ENCODE measurements at places on chromosomes 4 and X.
A peak's percentile ranks its signal among the peaks of the same experiment; 100 is the strongest.

DNA sequence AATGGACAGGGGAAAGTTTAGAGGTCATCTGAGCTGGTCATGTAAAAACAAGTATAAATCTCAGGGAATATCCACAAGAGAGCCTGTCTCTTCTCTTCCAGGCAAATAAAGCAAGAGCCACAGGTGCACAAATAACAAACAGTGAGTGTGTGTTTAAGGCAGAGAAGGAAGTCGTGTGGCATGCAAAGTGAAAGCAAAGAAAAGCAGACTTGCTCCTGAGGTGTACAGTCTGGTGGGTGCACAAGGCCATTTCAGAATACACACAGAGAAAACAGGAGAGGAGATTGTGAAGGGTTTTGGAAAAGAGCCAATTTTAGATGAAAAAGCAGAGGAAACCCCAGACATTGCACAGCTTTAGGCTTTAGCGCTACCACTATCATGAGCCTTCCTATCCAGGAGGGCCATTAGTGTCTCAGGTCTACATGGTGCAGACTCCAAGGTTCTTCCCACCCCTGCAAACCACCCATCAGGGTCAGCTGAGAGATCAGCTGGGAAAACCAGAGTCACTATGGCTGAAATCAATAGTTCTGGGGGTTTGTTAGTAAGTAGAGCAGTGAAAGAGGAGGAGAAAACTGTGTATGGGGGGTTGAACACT is 355.8 kb downstream of the KLHL4 start:
- H3K4me1 ChIP-seq = no peaks in the 10 kb centered on the region
- no peaks in the 10 kb centered on the region for H3K36me3 ChIP-seq
- no peak overlapping the region for H3K4me3 ChIP-seq
- H3K27ac ChIP-seq = peak overlapping the region; percentile 16

DNA sequence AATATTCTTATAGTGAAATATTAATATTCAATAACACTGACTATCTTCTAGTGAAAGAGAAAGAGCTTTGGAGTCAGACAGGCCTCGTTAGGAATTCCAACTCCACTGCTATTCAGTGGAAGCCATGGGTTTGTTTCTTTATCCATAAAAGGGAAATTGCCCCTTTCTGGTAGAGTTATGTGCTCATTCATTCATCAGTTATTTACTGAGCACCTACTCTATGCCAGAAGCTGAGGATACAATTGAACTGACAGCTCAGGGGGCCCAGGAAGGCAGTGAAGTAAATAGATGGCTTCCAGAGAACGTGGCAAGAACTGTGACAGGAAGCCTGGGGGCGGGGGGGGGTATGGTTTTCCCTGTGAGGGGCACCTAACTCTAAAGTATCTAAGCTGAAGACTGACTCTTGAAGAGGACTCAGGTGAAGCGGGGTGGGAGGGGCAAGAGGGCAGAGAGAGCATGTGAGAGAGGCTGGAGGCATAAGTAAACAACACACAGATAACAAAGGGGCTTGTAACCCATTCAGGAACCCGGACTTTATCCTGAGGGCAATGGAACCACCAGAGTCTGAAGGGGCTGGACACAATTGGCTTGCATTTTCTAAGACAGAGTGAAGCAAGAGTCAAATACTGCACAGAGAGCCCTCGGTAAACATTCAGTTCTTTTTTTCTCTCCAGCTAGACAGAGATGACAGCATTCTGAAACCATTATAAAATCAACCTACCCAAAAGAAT is 20.3 kb downstream of the ANXA5 start:
- H3K4me1 ChIP-seq = peaks cover 23% of the 10 kb centered on the region
- DNase-seq = peak; percentile 84
- no peak overlapping the region for H3K4me3 ChIP-seq
- H3K36me3 ChIP-seq = no peaks in the 10 kb centered on the region

- H3K4me1 ChIP-seq = no peaks in the 10 kb centered on the region
- H3K27me3 ChIP-seq = no peaks in the 10 kb centered on the region
- no peak overlapping the region for H3K27ac ChIP-seq
- no peak overlapping the region for H3K4me3 ChIP-seq
- no peak for DNase-seq
Observed at GRCh38 chr4:47615385-47615784, 130.3 kb downstream of the ATP10D start.

GRCh38 chr4:24164054-24164693 is 274.3 kb upstream of the PPARGC1A start:
- no peaks in the 10 kb centered on the region for H3K36me3 ChIP-seq
- H3K4me3 ChIP-seq = no peak overlapping the region
- H3K4me1 ChIP-seq = no peaks in the 10 kb centered on the region

GRCh38 chr4:82799006-82799881 is 648 bp upstream of the SCD5 start:
- no peak for DNase-seq
- peak overlapping the region; percentile 88 for H3K4me3 ChIP-seq
- H3K27me3 ChIP-seq = peaks cover 21% of the 10 kb centered on the region
- H3K4me1 ChIP-seq = peaks cover 13% of the 10 kb centered on the region
- no peaks in the 10 kb centered on the region for H3K36me3 ChIP-seq
- no peak overlapping the region for H3K27ac ChIP-seq

DNA sequence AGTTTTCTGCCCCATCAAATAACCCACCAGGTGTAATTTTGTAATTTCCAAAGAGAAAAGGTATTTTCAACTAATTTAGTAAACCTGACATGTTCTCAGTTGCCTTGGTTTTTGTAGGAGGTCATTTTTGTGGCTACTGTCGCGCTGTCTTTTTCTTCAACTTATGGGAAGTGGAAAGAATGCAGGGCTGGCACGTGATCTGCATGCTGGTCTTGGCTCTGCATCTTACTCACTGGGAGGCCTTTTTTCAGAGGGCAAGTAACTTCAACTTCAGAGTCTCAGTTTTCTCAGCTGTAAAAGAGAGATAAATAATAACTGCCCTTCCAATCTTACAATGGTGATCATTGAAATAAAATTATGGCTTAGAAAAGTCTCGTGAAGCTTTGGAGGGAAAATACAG is 109.9 kb upstream of the SMIM10 start:
- H3K36me3 ChIP-seq = no peaks in the 10 kb centered on the region
- H3K4me3 ChIP-seq = no peak overlapping the region
- H3K4me1 ChIP-seq = no peaks in the 10 kb centered on the region
- no peak for DNase-seq

DNA sequence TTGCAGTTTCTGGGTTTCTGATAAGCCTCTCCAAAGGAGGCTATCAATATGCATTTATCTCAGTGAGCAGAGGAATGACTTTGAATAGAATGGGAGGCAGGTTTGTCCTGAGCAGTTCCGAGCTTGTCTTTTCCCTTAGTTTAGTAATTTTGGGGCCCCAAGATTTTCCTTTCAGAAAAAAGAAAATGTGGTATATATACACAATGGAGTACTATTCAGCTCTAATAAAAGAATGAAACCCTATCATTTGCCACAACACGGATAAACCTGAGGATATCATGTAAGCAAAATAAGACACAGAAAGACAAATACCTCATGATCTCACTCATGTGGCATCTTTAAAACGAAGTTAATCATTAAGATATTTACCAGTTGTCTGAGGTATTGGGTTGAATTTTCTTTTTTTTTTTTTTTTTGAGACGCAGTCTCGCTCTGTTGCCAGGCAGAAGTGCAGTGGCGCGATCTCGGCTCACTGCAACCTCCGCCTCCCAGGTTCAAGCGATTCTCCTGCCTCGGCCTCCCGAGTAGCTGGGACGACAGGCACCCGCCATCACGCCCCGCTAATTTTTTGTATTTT is 540 bp downstream of the ZNF721 start:
- peaks cover 5% of the 10 kb centered on the region for H3K36me3 ChIP-seq
- peaks cover 8% of the 10 kb centered on the region for H3K4me1 ChIP-seq
- peak overlapping the region; percentile 88 for H3K4me3 ChIP-seq
- H3K27me3 ChIP-seq = no peaks in the 10 kb centered on the region

GRCh38 chr4:168755598-168756477 is 254.2 kb downstream of the CBR4 start:
- H3K27ac ChIP-seq = no peak overlapping the region
- H3K4me1 ChIP-seq = no peaks in the 10 kb centered on the region

DNA sequence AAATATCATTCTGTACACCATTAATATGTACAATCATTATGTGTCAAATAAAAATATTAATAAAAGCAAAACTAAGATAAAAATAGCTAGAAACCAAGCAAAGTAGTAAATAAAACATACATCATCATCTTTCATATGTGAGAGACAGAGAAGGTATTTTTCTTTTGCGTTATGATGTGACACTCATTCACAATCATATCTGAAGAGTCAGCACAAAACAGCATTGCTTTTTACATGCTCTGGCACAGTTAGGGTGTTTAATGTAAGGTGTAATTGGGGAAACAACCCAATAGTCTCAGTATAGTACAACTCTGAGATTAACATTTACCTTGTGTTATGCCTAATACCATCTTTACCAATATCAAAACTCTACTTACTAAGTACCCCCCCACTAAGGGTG is 376.6 kb downstream of the TMA16 start:
- H3K4me1 ChIP-seq = no peaks in the 10 kb centered on the region
- H3K27me3 ChIP-seq = no peaks in the 10 kb centered on the region

- H3K4me1 ChIP-seq = no peaks in the 10 kb centered on the region
- H3K27ac ChIP-seq = no peak overlapping the region
- H3K4me3 ChIP-seq = no peak overlapping the region
Observed at GRCh38 chrX:45621376-45622041, 420.8 kb upstream of the DIPK2B start.

DNA sequence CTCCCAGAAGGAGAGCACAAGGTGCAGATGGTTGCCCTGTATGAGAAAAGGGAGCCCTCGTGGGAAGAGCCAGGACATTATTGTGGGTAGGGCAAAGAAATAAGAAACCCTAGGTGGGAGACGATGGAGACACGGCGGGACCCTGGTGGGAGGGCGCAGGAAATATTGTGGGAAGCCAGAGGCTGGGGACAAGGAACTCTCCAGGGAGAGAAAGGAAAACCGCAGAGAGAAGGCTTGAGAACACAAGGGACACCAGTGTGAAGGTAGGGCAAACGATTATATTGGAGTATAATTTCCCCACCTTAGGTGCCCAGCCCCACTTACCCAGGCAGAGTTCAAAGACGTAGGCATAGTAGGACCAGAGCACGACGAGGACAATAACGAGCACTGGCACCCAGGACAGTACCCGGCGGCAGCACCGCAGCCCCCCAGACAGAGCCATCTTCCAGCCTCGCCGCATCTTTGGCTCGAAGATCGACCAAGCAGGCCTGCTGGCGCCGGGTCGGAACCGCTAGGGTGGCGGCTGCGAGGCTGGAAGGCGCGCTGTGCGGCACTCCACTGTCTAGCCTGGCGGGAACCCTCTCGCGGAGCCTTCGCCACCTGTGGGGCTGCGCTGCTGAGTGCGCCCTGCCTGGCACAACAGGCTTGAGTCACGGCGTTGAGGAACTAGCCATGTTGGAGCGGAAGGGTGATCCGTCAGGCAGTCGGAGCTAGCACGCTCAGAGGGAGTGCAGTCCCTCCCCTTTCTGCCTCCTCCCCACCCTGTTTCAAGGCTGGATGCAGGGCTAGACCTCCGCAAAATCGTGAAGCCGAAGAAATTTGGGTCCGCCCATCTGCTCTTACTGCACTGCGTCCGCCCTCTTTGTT is at the start of gene ZDHHC15:
ZDHHC15 (minus strand) TSS at position 473 of the 867 bp plus-strand sequence; CDS start at position 460, 13 bp downstream.
- no peaks in the 10 kb centered on the region for H3K4me1 ChIP-seq
- H3K27me3 ChIP-seq = no peaks in the 10 kb centered on the region
- peak within 1 kb of the TSS; percentile 21 for H3K4me3 ChIP-seq
- DNase-seq = peak; percentile 62

GRCh38 chr4:88010966-88011365 is 3.5 kb downstream of the PKD2 start:
- no peaks in the 10 kb centered on the region for H3K27me3 ChIP-seq
- no peak for DNase-seq
- no peaks in the 10 kb centered on the region for H3K36me3 ChIP-seq
- H3K27ac ChIP-seq = no peak overlapping the region

Measured in hepatocyte (in vitro differentiated cells).